ENCODE measurements at places on chromosomes 11 and 22.

DNA sequence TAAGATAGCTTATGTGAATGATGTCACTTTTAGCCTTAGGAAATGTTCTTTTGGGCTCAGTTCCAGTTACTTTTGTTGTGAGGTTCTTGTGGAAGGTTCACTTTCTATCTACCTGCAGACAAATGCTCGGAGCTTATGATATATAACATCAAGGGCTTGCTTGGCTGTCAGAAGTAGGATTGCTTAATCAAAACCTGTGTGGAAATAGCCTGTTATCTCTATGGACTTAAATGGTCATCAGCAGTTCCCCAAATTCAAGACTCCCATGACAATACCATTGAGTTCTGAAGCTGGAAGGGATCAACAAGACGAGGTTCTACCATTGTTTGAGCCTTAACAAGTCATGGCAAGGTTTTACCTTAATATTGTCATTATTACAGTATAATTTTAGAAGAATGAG lies 43.8 kb downstream of the FLI1 start:
- DNase-seq: no peak

DNA sequence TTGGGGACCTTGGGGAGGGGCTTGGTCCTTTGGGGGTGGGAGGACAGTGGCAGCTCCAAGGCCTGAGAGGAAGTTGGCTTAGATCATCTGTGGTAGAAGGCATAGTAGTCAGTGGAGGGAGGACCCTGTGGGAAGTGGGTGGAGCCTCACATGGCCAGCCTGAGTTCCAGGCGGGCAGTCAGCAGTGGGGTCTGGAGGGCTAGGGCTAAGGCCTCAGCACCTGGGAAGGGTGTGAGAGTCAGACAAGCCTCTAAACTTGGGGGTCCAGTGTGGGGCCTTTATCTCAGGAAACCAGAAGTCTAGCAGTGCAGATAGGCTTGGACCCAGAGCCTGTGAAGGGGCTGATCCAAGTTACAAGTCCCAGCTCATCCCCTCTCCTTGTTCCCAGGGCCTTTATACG lies 4.0 kb downstream of the NLRX1 start:
- DNase-seq: no peak

- DNase-seq: no peak
Observed at GRCh38 chr22:17472932-17473331, 90.4 kb upstream of the SLC25A18 start.

DNA sequence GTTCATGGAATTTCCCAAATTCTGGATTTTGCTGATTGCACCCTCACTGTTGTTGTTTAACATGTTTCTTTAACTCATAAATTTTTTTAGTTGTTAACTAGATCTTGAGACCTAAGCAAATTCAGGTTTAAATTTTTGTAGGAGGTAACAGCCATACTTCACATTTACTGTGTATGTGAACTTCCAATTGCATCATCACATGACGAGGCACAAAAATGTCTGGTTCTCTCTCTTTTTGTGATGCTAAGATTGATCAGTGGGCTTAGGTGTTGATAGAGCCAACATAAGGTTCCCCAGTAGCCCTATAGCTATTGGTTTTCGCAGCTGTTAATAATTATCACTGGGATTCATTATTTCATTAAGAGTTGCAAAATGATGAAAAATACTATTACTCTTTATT lies 277.5 kb downstream of the TMEM135 start:
- DNase-seq: no peak

DNA sequence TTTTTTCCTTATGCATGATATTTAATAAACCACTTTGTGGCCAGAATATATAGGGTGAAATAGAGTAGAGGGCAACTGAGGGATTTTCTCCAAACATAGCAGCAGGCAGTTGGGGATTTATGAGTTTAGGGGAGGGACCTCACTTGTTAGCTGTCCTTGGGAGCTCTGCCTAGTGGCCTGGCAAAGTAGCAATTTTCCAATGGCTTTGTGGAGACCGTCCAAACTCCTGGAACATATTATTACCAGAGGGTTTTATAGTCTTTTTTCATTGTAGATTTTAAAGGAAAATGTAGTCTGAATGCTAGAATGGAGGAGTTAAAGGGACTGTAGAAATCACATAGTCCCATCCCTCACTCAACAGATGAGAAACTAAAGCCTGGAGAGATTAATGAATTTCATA lies 32.3 kb downstream of the AMOTL1 start:
- no peak for DNase-seq

DNA sequence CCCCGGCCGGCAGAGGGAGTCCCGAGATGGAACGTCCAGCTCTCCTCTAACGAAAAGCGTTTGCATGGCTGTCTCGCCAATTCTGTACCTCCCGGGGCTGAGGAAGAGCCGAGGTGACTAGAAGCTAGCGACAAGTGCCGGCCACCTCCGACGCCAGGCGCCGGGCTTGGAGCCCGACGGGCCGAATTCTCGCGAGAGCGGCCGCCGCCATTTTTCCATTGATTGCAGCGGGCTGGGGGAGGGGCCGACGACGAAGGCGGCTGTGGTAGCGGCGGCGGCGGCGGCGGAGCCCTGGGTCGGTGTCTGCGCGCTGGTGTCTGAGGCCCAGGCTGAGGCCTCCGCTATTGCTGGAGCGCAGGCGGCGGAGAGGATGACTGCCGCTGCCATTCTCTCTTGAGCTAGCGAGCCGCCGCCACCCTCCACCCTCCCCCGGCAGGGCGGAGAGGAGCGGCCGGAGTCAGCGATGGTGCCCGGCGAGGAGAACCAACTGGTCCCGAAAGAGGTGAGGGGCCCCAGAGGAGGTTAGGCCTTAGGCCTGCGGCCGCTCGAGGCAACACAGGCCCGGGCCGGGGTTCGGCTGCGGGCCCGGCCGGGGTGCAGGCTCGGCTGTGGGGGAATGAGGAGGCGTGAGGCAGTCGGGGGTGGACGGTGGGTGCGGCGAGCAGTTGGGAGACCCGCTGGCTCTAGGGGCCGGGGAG lies at the start of gene USP47:
Gene USP47 (plus strand): TSS at position 250 of the 698 bp plus-strand sequence. CDS start 214 bp downstream, at position 464.
- DNase-seq: peak; percentile 47

- DNase-seq: no peak
Observed at GRCh38 chr22:47275605-47276449, 513.4 kb downstream of the TBC1D22A start.

DNA sequence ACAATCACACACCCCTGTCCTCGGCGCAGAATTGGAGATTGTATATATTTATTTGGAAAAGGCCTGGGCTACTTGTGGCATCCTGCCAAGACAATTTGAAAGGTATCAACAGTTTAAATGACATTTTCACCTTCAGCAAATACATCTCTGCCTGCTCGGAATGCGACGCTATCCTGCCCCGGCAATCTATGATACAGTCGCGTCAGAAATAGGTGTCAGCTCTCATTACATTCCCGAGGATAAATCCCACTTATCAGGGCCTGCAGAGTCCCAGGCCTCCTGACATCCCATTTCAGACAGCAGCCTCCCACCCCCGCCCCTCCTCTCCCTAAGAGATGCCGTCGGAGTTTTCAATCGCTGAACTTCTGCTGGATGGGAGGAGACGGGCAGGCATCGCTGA lies 114.7 kb downstream of the BRD1 start:
- no peak for DNase-seq

- DNase-seq: no peak
Observed at GRCh38 chr22:49303061-49303735, 524.5 kb downstream of the BRD1 start.

DNA sequence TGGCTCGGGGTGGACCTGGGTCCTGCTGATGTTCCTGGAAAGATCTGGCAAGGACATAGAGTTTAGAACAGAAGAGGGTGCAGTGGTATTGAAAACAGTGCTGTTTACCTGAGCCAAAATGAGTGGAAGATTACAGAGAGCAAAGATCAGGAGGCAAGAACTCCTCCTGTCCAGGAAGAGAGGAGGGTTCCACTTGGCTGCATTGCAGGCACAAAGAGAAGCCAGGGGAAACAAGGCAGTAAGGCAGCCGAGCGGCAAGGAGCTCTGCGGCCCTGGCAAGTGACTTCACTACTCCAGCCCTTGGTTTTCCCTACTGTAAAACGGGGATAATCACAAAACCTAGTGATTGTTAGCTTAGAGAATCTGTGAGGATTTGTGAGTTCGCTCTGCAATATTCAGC lies 3.7 kb upstream of the PACSIN2 start:
- no peak for DNase-seq

- DNase-seq: no peak
Observed at GRCh38 chr11:40130427-40130826, 1329.0 kb downstream of the LRRC4C start.

- no peak for DNase-seq
Observed at GRCh38 chr11:132639986-132640385, 892.3 kb downstream of the OPCML start.

DNA sequence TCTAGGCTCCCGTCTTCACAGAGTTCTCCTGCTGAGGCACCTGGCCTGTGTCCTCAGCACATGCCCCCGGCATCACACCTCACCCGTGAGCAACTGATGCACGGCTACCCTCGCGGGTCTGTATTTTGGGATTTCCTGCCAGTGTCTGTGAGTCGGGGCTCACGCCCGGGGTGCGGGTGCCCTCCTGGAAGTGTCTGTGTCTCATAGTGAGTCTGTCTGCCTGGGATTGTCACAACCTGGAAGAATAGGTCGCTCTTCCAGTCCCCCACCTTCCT lies 11.4 kb downstream of the BRSK2 start:
- no peak for DNase-seq

DNA sequence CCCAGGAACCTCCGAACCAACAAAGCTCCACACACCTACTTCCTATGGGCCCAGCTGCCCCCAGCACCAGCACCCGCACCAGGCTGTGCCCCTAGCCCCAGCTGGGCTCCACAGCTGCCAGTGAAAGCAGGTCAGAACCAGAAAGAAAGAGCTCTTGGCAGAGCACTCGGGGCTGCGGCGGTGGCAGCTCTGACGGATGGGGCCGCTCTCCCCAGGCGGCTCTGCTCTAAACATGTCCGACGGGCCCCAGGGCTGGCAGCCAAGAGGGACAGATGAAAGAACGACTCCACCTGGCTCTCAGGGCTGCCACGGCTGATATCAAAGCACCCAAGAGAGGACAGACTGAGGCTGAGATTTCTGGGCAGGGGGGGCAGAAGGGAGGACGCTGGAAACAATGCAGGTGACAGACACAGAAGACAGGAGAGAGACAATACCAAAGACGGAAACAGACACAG lies 25.7 kb downstream of the LRFN4 start:
- no peak for DNase-seq

DNA sequence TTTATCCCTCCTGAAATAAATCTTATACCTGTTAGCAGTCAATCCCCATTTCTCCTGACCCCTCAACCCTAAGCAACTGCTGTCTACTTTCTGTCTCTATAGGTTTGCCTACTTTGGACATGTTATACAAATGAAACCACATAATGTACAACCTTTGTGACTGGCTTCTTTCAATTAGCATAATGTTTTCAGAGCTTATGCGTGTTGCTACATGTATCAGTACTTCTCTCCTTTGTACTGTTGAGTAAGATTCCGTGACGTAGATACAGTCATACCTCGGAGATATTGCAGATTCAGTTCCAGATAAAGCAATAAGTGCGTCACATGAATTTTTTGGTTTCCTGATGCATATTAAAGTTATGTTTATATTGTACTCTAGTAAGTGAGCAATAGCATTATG lies 127.3 kb downstream of the MORC2 start:
- no peak for DNase-seq

DNA sequence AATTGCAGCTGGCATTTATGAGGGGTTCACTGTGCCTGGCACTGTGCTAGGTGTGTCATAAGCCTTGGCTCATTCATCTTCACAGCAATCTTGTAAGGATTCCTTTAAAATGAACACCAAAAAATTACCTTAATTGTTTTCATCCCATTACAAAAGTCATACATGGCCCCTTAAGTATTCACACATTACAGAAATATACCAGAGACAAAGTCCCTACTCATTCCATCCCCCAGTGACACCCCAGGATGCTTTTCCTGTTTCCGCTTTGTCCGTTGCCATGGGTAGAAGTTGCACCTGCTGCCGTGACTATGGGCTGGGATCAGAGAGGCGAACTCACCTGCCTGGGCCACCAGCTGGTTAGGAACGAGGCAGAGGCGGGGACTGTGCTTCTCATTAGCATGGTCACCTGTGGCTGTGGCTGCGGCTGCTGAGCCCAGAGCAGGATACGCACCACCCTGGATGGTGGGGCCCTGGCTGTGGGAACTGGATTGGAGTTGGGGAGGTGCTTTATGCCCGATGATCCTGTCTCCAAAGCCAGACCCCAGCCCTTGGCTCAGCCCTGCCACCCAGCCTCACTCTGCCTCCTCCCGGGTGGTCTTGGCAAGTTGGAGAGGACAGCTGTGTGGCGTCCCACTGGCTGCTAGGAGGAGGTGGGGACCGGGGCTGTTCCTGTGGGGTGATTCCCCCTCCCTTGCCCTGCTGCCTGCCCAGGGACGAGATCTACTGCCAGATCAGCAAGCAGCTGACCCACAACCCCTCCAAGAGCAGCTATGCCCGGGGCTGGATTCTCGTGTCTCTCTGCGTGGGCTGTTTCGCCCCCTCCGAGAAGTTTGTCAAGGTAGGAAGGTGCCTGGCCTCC lies 60.8 kb downstream of the MYO7A start:
- no peak for DNase-seq

DNA sequence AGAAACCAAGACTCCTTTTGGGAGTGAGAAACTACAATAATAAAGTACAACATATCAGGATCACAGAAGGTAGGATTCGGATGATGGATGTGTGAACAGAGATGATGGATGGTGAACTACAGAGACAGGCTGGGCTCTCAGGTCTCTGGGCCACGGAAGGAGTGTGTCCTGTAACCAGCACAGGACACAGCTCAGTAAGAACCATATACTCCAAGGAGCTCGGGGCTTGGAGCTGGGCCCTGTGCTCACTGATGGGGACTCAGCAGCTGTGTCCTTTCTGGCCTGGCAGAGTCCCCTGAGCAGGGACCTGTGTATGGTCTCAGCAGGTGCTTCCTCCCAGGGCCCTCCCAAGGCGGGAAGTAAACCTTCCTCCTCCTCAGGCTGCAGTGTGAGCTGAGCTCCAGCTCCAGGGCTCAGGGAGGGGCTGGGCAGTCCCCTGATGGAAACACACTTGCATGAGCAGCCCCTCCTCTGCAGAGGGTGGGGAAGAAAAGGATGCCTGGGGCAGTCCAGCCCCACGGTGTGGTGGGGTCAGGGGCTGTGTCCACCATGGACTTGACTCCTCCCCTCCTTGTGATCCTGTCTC lies 39.8 kb upstream of the TOP3B start:
- no peak for DNase-seq

DNA sequence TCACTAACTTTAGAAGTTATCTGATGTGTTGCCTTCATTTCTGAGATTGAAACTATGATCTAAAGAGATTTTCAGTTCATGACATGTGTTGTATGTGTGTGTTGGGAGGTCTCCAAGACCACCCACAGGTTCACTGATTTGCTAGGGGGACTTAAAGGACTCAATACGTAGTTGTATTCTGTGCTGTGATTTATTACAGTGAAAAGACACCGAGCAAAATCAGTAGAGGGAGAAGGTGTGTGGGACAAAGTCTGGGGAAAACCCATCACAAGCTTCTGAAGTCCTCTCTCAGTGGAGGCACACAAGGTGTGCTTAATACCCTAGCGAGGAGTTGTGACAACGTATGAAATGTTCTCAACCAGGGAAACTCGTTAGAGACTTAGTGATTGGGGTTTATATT lies 35.6 kb downstream of the RNF169 start:
- no peak for DNase-seq
